Kidney (tissue), 22 donors: ENCODE measurements at places on chromosomes 3 and 15. TPM values are rescaled to one million over a fixed set of nuclear protein-coding genes. Genes with fewer than 3 reads are reported as not detected.

DNA sequence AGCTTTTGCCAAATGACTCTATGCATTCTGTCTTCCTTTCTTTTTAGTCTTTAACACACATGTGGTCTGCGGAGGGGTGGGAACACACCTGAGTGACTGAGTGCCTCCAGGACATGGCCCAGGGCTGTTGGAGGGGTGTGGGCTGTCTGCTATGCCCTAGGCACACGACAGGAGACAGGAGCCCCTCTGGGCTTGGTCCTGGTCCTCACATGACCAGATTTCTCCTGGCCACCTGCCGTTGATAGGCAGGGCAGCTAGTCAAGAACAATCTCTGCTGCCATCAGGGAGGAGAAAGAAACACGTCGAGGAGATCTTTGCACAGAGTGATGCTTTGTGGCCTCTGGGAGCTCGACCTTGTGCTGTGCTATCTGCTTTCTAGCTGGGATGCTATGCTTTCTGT lies 176.6 kb downstream of the KLF13 start:
- DNase-seq: no peak

DNA sequence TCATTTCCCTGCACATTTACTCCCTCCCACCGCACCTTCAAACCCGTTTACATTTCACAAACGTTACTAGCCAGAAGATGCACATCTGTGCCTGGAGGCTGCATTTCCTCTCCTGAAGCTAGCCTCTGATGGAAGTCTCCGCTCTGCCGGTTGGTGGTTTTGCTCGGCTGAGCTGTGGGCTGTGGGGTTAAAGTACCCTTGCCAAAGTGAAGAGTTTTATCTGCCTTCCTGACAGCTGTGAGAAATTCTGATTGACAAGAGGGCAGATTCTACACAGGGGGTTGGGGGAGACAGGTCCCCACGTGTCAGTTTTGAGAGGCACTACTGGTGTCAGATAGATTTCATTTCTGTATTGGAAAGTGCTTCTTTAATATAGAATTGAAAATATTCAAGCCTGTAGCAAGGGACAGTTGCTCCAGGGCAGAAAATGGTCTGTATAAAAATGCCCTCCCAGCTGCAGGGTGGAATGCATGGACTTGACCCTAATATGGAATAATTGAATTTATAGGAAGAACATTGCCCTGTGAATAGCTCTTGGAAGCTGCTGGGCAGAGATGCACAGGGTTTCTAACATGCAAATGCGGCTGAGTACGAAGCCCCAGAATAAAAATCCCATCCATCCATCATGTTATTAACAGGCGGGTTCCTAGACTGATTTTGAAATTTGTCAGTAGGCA lies 201.1 kb upstream of the RGMA start:
- DNase-seq: no peak

DNA sequence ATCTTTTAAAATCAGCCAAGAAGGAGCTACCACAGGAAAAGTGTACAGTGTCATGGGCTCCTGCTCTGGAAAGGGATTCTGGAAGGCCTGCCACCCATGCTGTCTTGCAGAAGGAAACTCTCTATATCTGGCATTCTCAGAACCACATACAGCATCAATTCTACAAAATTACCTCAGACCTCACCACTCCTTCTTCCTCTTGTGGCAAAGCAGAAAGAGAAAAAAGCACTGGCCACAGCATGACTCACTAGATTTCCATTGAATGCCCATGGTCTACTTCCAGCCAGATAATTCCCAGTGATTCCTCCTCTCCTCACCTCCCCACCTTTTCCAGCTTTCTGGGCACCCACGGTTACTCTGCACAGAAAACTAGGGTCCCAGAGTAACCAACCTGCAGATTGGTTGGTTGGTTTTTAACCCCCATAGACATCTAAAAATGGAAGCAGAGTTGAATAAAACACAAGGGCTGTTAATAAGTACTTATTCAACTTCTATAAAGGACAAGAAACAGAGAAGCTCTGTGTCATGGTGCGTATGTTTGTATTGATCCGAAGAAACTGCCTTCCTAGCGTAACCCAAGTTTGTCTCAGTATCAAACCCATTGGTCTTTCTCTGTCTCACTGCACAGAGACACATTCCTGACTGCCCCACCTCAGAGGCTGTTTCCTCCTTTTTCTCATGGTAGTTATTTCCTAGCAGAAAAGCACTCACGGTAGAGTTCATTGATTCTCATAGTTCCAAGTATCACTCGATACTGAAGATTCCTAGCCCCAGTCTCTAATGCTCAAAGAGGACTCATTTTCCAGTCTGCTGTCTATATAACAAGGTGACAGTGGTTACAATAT lies 67.7 kb downstream of the LDHAL6B start:
- DNase-seq: no peak

DNA sequence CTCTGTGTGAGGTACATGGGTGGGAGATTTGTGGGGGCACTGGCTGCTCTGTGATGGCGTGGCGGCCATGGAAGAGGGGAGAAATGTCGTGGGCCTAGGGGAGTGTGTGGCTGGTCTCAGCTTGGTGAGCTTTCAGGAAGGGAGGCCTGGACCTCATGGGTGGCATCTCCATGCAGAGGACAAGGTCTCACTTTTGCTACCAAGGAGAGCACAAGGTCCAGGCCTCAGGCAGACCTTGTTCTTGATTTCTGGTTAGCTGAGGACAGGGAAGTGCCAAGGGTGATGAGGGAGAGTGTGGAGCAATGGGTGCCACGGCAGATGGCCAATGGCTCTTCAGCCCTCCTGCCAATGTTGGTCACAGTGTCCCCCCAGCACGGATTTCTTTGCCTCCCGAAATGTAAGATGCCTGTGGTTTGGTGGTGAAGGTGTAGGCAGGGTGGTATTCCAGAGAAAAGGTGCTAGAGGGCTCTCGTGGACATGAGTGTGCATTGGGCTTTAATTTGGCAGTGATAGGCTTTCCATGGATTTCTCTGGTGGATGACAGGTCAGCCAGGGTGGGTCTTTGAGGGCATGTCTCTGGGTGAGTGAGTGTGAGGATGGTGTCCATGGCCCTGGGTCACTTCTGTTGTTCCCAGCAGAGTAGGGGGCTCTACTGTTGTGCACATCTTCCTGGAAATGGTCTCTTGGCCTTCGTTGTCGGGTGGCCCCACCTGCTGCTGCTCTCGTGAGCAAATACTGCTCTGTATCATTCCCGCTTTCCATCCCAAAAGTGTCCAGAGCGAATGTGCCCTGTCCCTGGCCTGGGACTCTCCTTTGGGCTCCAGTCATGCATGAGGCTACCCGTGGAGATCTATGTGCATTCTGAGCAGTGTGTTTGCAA lies 108.0 kb downstream of the SNRPN start:
- no peak for DNase-seq

GRCh38 chr15:58423831-58424608 lies 7.8 kb upstream of the LIPC start:
- DNase-seq: no peak

GRCh38 chr15:27241943-27242342 lies 271.0 kb downstream of the GABRG3 start:
- DNase-seq: no peak

DNA sequence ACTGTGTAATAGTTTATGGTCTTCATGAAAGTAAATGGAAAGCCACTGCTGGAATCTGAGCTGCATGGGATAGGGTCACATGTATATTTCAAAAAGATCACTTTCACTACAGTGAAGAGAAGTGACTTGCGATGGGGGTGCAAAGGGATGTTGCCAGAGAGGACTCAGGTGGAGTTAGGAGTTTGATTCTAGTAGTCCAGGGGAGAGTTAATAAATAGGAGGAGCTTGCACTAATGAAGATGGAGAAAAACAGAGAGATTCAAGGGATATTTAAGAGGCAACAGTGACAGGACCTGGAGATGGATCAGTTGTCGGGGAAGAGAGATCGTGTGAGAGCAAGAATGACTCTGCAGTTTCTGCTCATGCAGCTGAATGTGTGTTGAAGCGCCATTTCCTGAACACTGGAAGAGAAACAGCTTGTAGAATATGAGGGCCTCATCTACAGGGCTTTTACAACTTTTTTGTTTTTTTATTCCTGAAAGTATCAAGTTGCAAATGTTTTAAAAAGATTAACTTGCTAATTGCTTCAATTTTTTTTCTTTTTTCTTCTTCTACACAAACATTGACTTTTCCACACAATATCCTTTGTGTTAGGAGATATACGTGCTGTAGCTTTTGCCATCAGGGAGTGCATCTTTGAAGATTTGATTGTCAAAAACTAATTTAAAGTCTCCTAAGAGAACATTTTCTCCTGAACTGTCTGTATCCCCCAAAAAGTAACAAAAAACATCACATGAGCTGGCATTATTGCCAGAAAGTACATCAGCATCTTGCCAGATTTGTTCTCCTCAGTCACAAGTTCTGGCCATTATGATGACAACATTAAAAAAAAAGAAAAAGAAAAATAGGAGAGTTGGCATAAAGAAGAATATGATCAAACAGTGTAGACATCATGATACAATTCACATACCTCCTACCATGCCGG lies 37.5 kb downstream of the SETMAR start:
- peak; percentile 24 for DNase-seq

DNA sequence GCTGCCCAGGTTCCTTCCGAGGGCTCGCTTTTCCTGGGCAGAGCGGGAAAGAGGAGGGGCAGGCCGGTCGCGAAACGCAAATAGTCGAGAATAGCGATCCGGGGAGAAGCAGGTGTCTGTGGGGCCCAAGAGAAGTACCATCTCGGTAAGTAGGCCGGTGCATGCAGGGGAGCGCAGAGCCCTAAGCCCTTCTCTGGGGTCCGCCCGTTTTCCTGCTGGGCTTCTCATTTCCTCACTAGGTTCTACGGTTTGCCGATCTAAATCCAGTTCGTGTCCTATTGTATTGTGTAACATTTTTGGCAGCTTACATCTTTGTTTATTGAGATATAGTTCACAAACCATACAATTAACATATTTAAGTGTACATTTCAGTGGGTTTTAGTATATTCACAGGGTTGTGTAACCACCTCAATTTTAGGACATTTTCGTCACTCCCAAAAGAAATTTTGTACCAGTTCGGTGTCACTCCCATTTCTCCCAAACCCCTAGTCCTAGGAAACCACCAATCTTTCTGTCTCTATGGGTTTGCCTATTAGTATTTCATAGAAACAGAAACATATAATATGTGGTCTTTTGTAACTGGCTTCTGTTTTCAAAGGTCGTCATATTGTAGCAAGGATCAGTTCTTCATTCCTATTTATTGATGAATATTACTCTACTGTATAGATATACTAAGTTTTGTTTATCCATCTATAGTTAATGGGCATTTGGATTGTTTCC lies 6.8 kb upstream of the TRIM69 start:
- DNase-seq: no peak

- no peak for DNase-seq
These were observed 32.6 kb upstream of the PCSK6 start for GRCh38 chr15:101522091-101522490.

- DNase-seq: no peak
These were observed 129.6 kb downstream of the OPA1 start for GRCh38 chr3:193722566-193722965.

DNA sequence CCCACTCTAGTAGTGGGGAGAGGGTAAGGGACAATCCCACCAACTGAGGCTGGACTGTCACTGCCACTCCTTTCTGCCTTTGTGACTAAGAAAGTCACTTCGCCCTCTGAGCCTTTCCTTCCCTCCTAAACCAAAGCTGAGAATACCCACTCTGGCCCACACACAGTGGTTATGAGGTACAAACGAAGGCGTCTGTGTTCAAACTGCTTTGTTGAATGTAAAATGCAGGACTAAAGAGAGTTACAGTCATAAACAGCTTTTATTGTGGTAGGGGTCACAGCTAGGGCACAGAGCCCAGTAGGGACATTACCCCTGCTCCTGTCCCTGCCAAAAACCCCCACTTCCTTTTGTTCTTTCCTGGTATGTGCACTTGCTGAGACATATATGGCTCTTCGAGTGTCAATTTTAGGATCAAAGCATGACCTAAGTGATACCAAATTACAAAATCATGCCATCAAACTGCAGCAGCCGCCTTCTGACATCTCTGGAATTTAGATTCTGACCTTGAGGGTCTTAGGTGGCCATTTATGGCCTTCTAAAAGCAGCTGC lies 45.1 kb downstream of the CTDSPL start:
- DNase-seq: peak; percentile 35

- no peak for DNase-seq
These were observed 42.5 kb upstream of the KCNH8 start for GRCh38 chr3:19105826-19106225.

DNA sequence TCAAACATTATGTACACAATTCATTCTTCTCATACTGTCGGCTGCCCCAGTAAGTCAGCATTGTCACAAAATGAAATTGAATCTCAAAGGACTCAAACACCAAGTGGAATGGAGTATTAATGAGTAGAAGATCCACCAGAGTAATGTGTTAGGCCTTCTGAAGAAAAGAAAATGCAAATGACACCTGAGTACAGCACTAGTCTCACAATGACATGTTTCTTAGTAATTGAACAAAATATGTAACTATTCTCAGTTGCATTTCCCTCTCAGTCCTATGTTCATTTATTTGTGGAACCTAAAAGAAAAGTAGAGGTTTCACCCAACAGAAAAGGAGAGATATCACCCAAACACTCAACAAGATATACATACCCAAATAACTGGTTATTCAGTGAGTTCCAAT lies 283.9 kb upstream of the THBS1 start:
- DNase-seq: no peak

DNA sequence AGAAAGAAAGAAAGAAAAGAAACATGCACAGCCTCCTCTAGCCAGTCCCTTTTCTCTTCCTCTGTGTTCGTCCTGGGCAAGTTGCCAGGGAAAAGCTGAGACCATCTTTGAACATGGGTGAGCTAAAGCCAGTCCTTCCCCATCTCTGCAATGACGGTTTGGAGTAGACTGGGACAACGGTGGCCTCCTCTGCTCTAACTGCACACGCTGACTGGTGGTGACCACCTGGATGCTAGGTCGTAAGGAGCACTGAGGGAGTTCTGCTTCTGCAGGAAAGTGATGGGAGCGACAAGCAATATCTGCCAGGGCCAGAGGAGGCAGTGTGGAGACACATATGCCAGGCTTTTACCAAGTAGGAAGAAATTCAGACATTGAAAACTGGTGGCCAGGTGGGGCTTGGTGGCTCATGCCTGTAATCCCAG lies 111.7 kb downstream of the NUP210 start:
- peak; percentile 29 for DNase-seq

DNA sequence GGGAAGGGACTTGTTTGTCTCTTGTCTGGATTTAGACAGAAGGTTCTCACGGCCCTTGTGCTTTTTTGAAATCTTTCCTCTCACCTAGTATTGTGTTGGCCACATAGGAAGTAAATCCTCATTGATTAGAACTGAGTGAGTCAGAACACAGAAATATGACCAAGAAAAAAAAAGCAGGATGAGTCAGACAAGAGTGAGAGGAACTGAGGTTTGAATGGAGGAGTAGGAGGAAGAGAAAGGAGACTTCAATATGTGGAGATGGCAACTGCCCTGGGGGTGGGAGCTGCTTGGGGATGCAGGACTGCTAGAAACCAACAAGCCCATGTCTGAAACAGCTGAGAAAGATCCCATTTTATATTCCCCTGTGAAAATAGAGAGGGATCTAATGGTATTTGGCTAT lies 194.1 kb upstream of the ZBTB20 start:
- DNase-seq: no peak

The AADAC gene
- not detected for polyA plus RNA-seq

The ECE2 gene
- polyA plus RNA-seq: not detected

The CCDC54 gene
- not detected for polyA plus RNA-seq

The RUBCN gene
- polyA plus RNA-seq: 4.4 TPM

The ABI3BP gene
- polyA plus RNA-seq: 7.1 TPM

The STRIT1 gene
- 1.8 TPM for polyA plus RNA-seq

The HTR3E gene
- polyA plus RNA-seq: not detected

The ZNF501 gene
- 1.5 TPM for polyA plus RNA-seq

The FLNB gene
- polyA plus RNA-seq: 115 TPM

The MINAR1 gene
- 0.15 TPM for polyA plus RNA-seq

The BNC1 gene
- polyA plus RNA-seq: not detected

The CLDN11 gene
- 1.6 TPM for polyA plus RNA-seq

The PLCB2 gene
- 4.4 TPM for polyA plus RNA-seq

The CPN2 gene
- polyA plus RNA-seq: 15.8 TPM

The IGSF11 gene
- polyA plus RNA-seq: 6.7 TPM

The MNS1 gene
- polyA plus RNA-seq: 6.9 TPM

The CFAP100 gene
- polyA plus RNA-seq: 0.60 TPM
